Vagina (tissue), 2 donors: ENCODE measurements at places on chromosomes 5 and 9. TPM values are rescaled to one million over a fixed set of nuclear protein-coding genes. Genes with fewer than 3 reads are reported as not detected.

Gene ORM2
- total RNA-seq, result not detected

- no peak overlapping the region for H3K4me3 ChIP-seq
- no peak for DNase-seq
- no peak overlapping the region for H3K27ac ChIP-seq
- no peaks in the 10 kb centered on the region for H3K4me1 ChIP-seq
- H3K27me3 ChIP-seq, result no peaks in the 10 kb centered on the region
These were observed 149.7 kb downstream of the CAAP1 start for GRCh38 chr9:26742828-26743476.

DNA sequence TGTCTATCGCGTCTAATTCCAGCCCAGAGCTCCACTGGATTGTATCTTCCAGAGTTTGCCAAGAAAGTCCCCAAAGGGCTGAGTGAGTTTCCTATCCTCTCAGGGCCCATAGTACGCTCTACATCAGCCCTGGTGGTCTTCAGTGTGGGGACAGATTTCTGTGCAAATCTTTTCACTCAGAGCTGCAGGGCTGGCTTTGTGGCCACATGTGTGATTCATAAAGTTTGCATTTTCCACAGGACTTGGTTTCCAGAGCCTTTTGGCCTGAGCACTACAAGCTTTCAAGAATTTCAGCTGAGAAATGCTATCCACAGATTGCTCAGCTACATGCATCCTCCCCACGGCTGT lies 76.7 kb upstream of the CXCL14 start:
- peak; percentile 54 for DNase-seq
- H3K27ac ChIP-seq, result no peak overlapping the region
- H3K27me3 ChIP-seq, result no peaks in the 10 kb centered on the region

GRCh38 chr5:160270704-160271103 lies 41.4 kb downstream of the FABP6 start:
- H3K27me3 ChIP-seq, result no peaks in the 10 kb centered on the region
- no peak overlapping the region for H3K4me3 ChIP-seq
- no peaks in the 10 kb centered on the region for H3K36me3 ChIP-seq
- H3K27ac ChIP-seq, result peak overlapping the region; percentile 42
- peaks cover 23% of the 10 kb centered on the region for H3K4me1 ChIP-seq

DNA sequence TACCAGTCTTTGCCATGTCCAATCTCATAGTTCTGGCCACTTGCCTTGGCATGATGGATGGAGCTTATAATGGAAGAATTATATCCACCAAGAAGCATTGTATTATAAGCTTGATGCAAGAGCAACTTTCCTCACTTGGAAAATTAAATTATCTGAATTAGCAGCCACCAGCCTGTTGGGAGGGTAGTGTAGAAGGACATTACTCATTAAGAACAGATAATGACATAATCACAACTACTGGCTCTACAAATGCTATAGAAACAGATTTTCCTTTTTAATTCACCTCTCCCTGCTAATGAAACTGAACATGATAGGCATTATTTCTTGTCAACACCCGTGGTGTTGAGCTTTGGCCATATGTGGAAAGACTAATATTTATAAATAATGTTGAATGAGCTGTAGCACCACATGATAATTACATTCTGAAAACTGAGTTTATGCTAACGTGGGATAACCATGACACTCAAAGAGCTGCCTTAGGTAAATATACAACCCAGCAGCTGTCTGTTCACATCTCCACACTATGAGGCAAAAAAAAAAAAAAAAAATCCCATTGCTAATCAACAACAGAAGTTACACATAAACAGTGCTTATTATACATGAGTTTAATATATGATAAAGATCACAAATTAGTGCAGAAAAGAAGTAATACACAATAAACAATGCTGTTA lies 48.1 kb upstream of the NR4A3 start:
- no peak overlapping the region for H3K4me3 ChIP-seq
- no peak overlapping the region for H3K27ac ChIP-seq
- no peaks in the 10 kb centered on the region for H3K27me3 ChIP-seq
- H3K4me1 ChIP-seq, result no peaks in the 10 kb centered on the region
- no peaks in the 10 kb centered on the region for H3K36me3 ChIP-seq
